Activated CD4-positive, alpha-beta T cell treated with anti-CD3 and anti-CD28 coated beads for 4 hours (primary cell): ENCODE measurements at places on chromosomes 16 and 17.
A peak's percentile ranks its signal among the peaks of the same experiment; 100 is the strongest.

GRCh38 chr16:81975637-81976036 is 35.6 kb downstream of the SDR42E1 start:
- no peak for DNase-seq

DNA sequence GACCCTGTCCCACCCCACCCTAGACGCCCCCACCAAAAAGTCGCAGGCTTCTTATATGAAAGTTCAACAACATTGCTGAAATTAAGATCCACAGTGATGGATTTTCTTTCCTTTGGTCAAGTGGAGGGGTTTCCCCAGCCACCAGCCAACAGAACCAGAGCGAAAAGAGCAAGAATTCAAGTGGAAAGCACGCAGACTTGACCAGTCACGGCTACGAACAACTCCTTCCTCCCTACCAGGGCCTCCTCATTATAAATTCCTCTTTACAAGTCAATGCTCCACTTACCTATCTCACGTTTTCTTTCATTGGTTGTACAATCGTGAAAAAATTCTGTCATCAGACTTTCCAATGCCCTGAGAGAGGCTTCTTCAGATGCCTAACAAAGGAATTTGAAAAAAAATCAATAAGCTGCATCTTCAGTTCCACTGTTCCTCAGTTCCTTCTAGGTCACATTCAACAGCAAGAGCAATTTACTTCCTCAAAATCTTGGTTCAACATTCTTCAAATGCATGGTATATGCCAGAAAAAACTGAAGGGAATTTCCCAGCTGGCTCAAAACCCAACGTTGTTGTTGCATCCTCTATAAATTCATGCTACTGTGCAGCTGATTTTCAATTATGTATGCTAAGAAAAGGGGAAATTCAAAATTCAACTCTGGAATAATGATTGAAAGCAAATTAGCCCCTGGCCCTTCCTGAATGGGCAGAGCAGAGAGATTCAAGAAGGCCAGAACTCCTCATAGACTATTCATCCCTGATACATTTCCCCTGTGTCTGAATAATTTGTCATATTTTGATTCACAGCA is 30.9 kb downstream of the XPO6 start:
- no peak for DNase-seq

DNA sequence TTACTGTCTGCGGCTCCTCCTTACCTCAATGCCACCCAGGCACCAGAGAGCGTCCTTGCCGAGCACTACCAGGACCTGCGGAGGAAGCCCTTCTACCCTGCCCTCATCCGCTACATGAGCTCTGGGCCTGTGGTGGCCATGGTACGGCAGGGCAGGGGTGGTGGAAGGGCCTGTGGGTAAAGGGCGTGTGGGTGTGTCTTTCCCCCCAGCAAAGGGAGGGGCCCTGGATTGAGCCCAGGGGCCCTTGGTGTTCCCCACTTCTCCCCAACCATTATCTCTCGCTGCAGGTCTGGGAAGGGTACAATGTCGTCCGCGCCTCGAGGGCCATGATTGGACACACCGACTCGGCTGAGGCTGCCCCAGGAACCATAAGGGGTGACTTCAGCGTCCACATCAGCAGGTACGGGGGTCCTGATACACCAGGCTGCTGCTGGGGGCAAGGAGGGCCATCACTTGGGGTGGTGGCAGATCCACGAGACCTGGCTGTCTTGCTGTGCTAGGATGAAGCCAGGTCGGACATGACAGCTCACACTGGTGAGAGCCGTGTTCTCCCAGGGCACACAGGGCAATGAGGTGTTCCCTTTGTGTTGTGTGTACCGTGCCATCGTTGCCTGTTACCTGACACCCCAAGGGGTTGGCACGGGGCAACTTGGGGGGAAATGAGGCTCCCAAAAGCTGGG is 2.2 kb upstream of the DECR2 start:
- DNase-seq = no peak

- DNase-seq = no peak
Measured at GRCh38 chr16:76796978-76797377, 394.0 kb upstream of the MON1B start.

DNA sequence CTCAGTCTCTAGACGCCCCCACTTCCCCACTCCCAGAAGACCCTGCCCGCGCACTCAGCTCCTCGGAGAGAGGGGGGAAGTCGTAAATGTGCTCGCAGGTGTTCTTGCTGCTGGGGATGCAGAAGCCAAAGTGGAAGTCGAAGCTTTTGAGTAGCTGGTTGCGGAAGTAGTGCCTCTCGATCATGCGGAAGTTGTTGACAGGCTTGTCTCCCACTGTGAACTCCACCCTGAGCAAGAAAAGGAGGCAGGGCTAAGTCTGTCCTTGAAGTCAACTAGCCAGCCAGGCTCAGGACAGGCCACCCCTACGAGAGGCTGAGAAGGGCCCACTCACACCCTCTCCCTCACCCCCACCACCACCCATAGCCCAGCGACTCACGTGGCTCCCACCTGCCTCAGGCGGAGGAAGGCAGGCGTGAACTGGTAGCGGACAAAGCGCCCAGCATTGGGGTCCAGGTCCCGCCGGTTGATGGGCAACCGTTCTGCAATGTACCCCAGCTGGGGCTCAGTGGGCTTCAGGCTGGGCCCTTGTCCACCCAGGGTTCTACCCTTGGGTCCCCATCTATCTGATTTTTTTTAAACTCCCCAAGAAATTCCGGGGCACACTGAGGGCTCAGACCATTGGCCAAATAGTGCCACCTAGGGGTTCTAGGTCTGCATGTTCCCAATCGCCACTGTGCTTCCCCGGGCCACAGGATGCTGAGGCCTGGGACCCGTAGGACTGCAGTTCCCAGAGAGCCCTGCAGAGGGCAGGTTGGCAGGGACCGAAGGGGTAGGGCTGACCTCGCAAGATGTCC is 4.6 kb downstream of the UNC119 start:
- DNase-seq = peak; percentile 48

GRCh38 chr16:11133344-11133943 is 122.6 kb downstream of the SOCS1 start:
- DNase-seq = no peak

- no peak for DNase-seq
Measured at GRCh38 chr17:45129940-45130680, 2.2 kb downstream of the PLCD3 start.

- DNase-seq = no peak
Measured at GRCh38 chr16:54194334-54194743, 92.2 kb downstream of the IRX3 start.

GRCh38 chr17:57593739-57594462 is 151.2 kb downstream of the CCDC182 start:
- no peak for DNase-seq

DNA sequence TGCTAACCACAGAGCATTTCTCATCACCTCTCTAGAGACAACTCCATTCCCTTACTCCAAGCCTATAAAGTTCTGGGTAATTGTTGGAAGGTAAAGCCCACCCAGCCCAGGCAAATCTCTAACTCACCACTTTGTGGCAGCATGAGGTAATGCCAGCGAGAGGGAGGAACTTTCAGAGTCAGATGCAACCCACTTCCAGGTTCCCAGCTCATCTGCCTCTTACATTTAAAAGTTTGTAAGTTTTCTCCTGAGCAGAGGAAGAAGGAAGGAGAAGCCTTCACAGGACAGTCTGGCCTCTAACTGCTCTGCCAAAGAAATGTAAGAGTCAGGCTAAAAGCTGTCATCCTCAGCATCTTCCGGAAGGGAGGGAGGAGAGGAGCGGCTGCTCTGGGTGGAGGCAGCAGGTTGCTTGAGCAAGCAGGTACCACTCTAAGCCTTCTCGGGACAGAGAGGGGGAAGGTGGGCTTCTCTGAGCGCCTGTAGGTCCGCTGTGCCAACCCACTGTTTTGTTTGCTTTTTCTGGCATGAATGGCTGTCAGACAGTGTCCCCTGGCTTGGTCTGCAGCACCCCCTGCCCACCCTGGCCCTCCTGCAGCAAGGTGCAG is 1.0 kb downstream of the ZNF319 start:
- DNase-seq = peak; percentile 27

- DNase-seq = peak; percentile 64
Measured at GRCh38 chr17:6421700-6422604, 13.0 kb downstream of the AIPL1 start.

DNA sequence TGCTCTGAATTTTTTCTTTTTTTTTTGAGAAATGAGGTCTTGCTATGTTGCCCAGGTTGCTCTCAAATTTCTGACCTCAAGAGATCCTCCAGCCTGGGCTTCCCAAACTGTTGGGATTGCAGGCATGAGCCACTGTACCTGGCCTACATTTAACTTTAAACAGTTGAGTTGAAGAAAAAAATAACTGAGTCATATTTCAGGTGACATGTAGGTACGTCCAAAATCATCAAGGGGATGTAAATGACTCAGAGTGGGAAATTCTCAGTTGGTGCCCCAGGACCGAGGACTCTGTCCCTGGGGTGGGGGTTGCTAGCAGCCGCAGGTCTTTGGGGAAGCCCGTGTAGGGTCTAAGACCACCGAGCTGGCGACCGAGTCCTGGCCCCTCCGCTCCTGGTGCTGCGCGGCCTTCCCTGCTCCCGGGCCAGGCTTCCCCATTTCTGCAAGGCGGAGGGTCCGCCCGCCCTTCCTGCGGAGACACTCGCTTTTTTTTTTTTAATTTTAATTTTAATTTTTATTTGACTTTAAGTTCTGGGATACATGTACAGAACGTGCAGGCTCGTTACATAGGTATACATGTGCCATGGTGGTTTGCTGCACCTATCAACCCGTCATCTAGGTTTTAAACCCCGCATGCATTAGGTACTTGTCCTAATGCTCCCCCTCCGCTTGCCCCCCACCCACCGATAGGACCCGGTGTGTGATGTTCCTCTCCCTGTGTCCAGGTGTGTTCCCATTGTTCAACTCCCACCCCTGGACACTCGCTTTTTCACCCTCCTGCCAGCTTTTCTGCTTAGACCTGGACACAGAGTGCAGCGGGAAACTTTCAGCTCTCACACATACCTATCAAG is 12.7 kb upstream of the N4BP1 start:
- DNase-seq = no peak
